Stimulated activated CD8-positive, alpha-beta memory T cell treated with anti-CD3 and anti-CD28 coated beads, Interleukin-4, amount 100 ng/mL, for 1 hour (primary cell): ENCODE measurements at places on chromosomes 6 and 20.

- DNase-seq: no peak
Measured at GRCh38 chr6:131029626-131030297, 33.3 kb downstream of the EPB41L2 start.

DNA sequence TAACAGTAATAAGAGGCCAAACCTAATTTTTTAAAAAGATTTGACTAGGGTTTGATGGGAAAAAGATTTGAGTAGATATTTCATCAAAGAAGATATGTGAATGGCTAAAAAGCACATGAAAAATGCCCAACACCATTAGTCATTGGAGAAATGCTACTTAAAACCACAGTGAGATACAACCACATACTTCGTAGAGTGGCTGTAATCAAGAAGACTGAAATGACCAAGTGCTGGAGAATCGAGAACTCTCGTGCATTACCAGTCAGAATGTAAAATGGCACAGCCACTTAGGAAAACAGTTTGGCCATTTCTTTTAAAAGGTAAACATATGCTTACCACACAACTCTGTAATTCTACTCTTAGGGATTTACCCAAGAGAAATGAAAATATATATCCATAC, 175.5 kb downstream of the EYA2 start:
- no peak for DNase-seq

GRCh38 chr6:116982401-116982800, 105.4 kb downstream of the RFX6 start:
- no peak for DNase-seq

DNA sequence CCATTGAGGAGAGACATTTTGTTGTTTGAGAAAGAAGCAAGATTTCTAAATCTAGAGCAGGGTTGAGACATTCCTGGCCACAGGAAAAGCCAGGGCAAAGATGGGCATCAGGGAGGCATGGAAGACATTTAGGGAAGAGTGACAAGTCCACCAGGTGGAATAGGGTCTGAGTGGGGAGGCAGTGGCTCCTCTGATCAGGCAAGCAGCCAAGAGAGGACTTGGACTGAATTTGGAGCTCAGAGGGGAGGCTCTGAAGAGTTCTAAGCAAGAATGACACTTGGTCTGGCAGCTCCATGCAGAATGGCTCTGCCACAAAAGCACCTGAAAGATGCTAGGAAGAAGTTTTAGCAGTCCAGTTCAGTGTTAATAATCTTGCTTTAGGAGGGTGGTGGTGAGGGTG, 120.8 kb downstream of the FYN start:
- DNase-seq: no peak

GRCh38 chr20:62782893-62783278, 13.4 kb upstream of the MRGBP start:
- DNase-seq: no peak
